ENCODE measurements at places on chromosomes 12 and 14. TPM values are rescaled to one million over a fixed set of nuclear protein-coding genes. Genes with fewer than 3 reads are reported as not detected.

Gene MAP1LC3B2
- 2.5 TPM for total RNA-seq

Gene RNF212B
- total RNA-seq = 0.46 TPM

Gene RNASE13
- not detected for total RNA-seq

Gene GLS2
- 14.8 TPM for total RNA-seq
